ENCODE measurements at places on chromosomes 5 and 9.

DNA sequence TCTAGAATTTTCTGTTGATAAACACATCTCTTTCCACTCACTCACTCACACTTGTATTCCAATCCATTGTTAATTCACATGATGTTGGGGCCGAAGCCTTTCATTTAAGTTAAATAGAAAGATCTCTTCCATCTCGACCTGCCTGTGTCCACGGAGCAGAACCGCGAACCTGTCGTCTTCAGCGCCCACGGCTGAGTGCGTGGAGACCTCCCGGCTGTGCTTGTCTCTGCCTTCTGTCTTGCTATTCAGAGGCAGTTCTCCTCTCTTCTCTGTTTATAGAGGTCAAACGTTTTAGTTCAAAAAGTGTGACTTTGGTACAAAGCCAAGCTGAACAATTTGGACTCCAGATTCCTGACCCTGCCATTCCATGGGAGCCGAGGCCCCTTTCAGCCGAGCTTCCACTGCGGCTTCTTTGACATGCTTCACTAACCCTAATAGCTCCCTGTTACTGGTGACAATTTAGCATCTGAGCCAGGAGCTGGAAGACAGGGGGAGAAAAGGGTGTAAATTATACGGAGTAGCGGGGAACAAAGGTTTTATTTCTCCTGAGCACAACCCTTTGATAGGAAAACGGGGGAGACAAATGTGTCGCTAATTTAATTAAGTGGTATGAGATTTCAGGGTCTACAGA, 314.4 kb upstream of the IRX4 start:
- no peak for DNase-seq

DNA sequence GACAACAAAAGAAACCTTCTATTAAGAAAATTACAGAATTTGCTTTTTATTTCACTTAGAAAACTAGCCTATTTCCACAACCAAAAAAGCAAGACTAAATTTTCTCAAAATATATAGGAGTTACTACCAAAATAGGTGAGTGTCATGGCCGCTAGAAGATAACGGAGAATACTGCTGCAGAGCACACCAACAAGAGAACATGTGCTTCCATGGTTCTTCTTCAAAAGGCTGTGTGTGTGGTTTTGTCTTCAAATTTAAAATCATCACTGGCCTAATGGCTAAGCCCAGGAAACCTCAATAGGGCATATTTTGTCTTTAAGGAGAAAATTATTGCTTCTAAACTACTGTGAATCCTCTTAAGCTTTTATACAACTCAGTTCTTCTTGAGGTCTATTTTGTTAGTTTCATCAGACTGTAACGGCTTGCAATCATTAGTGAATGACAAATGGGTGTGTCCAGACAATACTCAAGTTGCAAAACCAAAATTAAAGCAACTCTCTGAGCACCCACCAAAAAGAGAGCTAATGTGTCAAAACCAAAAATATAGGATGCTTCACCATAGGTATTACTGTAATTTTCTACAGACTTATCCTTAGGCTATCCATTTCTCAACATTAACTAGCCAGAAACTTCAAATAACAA, 3.3 kb downstream of the SETX start:
- no peak for DNase-seq

DNA sequence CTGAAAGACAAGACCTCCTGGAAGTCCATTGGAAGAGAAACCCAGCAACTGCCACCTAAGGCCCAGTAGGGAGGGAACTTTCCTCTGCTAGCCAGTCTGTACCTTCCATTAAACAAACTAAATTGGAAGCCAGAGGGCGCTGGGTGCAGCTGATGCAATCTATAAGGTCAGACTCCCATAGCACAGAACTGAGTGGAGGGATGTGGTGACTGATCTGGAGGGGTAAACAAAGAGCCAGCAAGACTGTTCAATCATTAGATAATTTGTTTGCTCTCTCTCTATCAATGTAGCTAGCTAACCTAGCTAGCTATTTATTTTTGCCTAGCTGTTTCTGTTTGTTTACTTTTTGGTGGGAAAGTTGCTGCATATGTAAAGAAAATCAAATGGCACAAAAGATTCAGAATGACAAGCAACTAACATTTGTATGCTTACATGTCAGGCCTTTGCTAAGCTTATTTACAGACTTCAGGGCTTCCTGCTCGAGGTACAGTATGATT, 291.8 kb upstream of the DAB2 start:
- peak; percentile 6 for DNase-seq

GRCh38 chr5:148381906-148382305, 1.9 kb upstream of the FBXO38 start:
- DNase-seq: no peak

- DNase-seq: no peak
Measured at GRCh38 chr9:98195671-98196070, 3.2 kb upstream of the CORO2A start.
